ENCODE measurements at places on chromosomes 3 and 15. TPM values are rescaled to one million over a fixed set of nuclear protein-coding genes. Genes with fewer than 3 reads are reported as not detected.
A peak's percentile ranks its signal among the peaks of the same experiment; 100 is the strongest.

DNA sequence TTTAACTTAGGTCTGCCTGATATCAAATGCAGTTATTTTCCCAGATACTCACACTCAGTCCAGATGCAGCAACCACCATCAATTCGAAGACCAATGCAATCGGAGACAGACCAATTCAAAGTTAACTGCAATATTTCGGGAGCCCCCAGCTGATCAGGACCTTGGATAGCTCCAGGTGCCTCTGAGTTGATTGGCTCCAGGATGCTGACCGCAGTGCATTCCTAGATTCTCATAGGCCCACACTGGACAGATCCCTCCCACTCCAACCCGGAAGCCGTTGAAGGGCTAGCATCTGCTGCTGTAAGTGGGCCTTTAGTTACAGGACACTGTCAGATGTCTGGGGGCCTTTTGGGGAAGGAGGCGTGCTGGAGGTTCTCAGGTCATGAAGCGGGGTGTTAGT, 89.5 kb upstream of the ATP2B2 start:
- DNase-seq: peak; percentile 18

Gene TM4SF18
- polyA plus RNA-seq: not detected

Gene TTLL13
- polyA plus RNA-seq: 0.07 TPM

Gene ZDHHC23
- 0.58 TPM for polyA plus RNA-seq

Gene CPEB1
- polyA plus RNA-seq: 8.4 TPM

DNA sequence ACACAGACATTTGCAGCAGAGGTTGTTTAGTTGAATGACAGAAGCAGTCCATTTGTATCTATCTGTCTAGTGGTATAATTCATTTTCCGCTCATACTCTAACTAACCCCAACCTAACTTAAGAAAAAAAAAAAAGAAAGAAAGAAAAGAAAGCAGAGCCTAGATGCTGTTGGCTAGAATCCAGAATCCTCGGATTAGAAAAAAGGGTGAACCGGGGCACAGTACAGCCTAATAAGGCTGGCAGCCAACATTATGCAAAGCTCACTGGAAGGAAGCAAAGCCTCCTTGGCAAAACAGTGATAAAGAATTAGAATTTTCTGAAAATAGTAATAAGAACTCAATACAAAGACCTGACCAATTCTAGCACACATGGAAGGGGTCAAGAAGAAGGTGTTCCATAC, 640.8 kb downstream of the TUSC7 start:
- no peak for DNase-seq

GRCh38 chr3:160010578-160010977, 21.9 kb downstream of the IL12A start:
- DNase-seq: no peak

Gene GPR87
- polyA plus RNA-seq: not detected

GRCh38 chr3:37741644-37742043, 120.0 kb upstream of the CTDSPL start:
- no peak for DNase-seq

Gene LYZL4
- not detected for polyA plus RNA-seq
